ENCODE measurements at places on chromosomes 1 and 21.
A peak's percentile ranks its signal among the peaks of the same experiment; 100 is the strongest.

GRCh38 chr1:62962901-62963776 is 179.2 kb downstream of the ATG4C start:
- no peak for DNase-seq

DNA sequence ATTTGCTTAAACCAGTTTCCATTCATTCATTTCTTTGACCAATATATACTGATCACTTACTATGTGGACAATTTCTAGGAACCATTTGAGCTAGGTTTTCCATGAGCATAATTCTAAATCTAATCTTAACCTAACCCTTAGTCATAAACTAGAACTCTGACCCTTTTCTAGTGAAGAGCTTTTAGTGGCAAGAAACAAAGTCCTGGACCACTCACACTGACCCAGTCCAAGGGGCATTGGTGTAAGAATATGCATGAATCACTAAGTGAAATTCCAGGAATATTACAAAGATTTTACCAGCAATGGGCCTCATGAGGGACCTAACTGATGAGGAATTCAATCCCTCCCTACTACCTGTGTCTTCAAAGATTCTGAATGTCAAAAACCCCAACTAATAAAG is 40.6 kb upstream of the SLC2A1 start:
- no peak for DNase-seq

- DNase-seq, result no peak
Measured at GRCh38 chr1:48693674-48694320, 82.9 kb downstream of the BEND5 start.

DNA sequence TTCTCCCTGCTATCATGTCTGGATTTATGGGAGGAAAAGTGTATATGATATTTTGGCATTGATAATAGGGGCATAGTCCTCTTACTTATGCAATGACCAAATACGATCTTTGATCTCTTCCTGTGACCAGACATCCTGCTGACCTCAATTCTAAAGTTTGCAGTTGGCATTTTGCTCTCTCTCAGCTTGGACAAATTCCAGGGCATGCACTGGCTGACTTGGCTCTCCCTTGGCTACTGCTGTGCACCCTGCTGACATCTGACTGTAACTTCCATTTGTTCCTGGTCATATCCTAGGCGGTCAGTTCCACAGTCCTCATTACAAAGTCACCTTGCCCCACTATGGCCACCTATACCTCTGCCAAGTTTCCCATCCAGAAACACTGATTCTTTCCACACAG is 380.7 kb upstream of the NR5A2 start:
- peak; percentile 24 for DNase-seq

- DNase-seq, result no peak
Measured at GRCh38 chr1:15940110-15941043, 35.5 kb downstream of the ZBTB17 start.

GRCh38 chr1:84780000-84780716 is 89.9 kb upstream of the SSX2IP start:
- DNase-seq, result no peak

GRCh38 chr1:174996476-174996875 is 3.3 kb upstream of the CACYBP start:
- DNase-seq, result no peak

DNA sequence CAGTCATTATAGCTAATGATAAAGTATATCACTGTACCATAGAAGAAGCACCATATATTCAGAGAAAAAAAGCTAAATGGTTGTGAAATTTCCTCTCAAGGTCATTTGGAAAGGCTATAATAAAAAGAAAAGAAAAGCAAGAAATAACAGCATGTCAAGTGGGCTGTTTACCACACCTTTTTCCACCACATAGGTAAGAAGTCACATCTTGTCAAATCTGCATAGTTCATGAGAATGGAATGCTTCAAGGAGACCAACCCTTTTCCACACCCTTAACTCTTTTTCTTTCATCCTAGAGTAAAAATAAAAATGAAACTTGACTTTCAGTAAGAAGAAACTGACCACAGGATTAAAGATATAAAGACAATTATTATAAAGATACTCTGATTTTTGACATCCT is 91.2 kb downstream of the ATP6V1G3 start:
- no peak for DNase-seq

GRCh38 chr1:31058012-31058411 is 7.5 kb downstream of the PUM1 start:
- DNase-seq, result no peak

GRCh38 chr1:59509341-59509875 is 212.5 kb downstream of the FGGY start:
- no peak for DNase-seq

- DNase-seq, result peak; percentile 32
Measured at GRCh38 chr1:65148548-65149350, 746 bp downstream of the AK4 start.

- no peak for DNase-seq
Measured at GRCh38 chr1:33137800-33138199, 44.0 kb downstream of the TRIM62 start.

DNA sequence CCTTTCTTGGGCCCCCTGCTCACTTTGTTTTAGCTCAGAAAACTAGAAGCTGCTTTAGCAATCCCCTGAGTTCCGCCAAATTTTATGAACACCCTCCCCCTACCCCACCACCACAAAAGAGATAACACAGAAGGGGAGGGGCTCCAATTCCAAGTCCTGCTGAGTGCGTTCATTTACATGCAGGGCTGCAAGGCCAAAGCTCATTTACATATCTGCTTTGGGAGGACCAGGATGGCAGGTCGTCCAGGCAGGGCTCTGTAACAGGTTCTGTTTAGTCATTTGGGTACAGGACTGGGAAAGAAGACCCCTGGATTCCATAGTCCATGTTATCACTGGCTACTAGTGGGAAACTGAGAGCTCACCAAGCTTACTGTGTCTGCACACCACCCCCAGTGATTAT is 35.9 kb upstream of the KIF21B start:
- DNase-seq, result no peak

DNA sequence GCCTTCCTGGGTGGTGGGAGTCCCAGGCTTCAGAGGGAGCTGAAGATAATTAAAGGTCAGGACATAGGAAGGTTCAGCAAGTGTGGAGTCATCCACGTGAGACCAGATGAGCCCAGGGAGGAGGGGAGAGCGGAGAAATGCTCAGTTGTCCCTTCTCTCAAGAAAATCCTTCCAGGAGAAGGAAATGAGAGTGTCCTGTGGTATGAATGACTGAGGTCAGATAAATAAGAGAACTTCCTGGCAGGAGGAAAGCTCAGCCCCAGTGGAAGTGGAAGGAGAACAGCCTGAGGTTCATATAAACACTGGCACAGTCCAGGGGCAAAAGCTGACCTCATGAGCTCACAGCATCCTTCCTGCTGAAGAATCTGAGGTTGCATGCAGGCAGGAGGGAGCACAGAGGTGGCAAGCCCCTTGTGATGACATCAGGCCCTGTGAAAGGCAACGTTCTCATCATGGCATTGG is 97.6 kb downstream of the NAV1 start:
- no peak for DNase-seq

- no peak for DNase-seq
Measured at GRCh38 chr21:45491056-45491455, 51.2 kb downstream of the SLC19A1 start.

- DNase-seq, result no peak
Measured at GRCh38 chr21:28464988-28465387, 527.7 kb downstream of the LTN1 start.

DNA sequence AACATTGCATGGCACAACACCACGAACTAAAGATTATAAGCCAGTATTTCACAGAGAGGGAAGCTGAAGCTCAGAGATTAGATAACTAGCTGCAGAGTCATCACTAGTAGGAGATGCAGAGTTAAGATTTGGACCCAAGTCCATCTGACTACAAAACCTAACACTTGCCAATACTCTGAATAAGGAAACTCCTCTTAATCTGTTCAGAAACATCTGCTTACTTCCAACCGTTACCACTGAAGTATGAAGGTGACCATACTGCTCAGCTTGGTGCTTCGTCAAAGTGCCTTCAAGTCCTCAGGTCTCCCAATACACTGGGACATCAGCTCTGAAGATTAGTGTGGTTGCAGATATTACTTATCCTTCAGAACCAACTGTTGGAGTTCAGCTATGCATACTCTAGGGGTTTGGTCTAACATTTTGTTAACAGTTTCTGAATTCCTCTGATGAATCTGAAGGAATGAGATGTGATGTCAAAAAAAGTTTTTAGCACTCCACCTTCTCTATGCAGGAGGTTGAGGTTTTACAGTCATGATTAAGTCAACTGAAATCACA is 179.6 kb downstream of the TPR start:
- no peak for DNase-seq

DNA sequence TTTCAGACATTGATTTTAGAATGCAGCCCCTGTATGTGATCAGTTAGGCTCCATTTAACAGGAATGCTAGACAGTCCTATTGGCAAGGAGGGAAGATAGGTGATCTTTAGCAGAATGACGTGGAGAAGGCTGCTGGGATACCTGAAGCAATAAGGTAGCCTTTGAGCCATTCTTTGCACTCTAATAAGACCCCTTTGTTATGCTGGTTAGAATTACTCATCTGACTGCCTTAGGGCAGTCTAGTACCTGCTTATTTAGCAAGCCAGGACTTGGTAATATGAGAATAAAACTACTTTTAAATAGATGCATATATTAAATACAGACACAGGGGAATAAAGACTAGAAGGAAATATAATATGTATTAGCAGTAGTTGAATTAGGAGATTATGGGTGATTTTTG is 29.1 kb downstream of the NGF start:
- DNase-seq, result no peak

GRCh38 chr1:246497331-246497915 is 9.7 kb downstream of the SMYD3 start:
- peak; percentile 80 for DNase-seq

GRCh38 chr1:209670441-209671082 is 4.7 kb upstream of the G0S2 start:
- DNase-seq, result no peak

GRCh38 chr1:248094884-248095283 is at the start of gene OR2L13:
TSS of gene OR2L13 (plus strand) at chr1:248095184. CDS start at chr1:248099376, 4,192 bp downstream.
- DNase-seq, result no peak

- peak; percentile 52 for DNase-seq
Measured at GRCh38 chr1:203116091-203116820, 11.3 kb upstream of the ADORA1 start.

GRCh38 chr1:226790545-226791181 is 51.6 kb upstream of the ITPKB start:
- DNase-seq, result no peak

DNA sequence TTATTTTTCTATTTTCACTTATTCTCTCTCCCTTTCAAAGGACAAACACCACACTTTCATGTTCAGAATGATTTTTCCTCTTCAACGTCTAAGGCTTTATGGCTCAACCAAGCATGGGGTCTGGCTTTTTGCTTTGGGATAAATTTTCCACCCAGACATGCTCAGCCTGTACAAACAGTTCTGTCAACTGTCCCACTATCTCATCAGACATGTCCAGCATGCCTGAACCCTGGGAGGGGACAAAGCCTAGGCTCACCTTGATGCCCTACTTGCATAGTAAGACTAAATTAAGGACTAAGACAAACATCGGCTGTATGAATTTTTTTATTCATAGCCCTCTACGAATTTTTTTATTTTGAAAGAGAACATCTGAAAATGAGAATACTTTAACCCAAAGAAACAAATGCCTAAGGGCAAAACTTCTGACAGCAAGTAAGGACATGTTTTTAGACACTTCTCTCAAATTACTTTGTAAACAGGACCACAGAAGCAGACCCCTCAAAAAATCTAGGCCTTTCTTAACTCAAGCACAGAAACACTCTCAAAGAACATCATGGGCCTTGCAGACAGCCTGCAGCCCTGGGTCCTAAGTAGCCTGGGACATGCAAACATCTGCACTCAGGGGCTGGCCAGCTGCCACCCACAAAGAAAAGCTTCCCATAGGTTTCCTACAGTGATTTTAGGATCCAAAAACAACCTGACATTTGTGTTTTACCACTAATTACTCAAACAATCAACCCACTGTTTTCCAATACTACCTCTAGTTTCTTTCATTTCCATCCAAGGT is 72.3 kb upstream of the PALMD start:
- no peak for DNase-seq

DNA sequence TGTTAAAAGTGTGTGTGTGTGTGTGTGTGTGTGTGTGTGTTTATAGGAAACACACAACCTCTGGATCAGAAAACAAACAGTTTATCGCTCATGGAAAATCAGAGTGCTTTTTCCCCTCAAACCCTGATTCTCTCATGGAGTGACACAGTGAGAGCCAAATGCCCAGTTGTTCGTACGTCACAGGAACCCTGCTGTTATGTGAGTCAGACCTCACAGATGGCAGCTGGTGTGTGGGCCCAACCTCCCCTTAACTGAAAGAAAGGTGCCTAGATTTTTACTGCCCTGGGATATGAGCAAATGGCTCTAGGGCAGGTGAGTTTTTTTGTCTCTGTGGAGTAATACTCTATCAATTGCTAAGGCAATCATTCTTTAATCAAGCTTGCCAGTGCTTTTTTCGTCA is 1788.1 kb downstream of the BRINP3 start:
- DNase-seq, result no peak

DNA sequence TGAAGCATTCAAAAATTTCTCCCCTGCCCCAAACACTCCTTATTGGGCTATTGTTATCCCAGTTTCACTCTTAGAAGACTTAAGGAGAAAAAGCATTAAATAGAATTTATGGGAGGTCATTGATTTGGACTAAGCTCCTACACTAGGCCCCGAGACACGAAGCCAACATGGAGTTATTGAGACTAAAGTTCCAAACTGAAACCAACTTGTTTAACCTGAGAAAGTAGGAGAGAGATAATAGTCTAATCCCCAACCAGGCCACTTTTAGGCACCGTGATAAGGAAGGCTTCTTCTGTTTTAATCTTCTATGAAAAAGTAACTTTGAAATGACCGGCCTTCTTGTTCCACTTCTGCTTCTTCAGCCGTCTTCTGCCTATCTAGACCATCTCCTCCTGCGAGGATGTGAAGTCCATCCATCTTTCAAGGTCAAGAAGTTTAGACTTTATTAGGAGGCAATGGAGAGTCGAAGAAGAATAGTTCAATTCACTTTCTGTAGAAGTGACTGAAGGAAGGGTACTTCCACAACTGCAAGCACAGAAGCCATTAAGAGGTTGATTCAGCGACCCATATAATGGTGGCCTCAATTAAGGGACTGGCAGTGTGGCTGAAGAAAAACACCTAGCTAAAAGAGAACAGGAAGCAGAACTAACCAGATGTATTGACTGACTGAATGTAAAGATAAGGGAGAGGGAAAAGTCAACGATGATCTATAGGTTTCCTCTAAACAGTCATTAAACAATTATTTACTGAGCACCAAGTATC is 428.8 kb downstream of the SMYD3 start:
- DNase-seq, result no peak

- no peak for DNase-seq
Measured at GRCh38 chr1:228836427-228836826, 101.1 kb downstream of the RHOU start.

GRCh38 chr21:44414291-44415072 is 40.8 kb upstream of the LRRC3 start:
- no peak for DNase-seq

DNA sequence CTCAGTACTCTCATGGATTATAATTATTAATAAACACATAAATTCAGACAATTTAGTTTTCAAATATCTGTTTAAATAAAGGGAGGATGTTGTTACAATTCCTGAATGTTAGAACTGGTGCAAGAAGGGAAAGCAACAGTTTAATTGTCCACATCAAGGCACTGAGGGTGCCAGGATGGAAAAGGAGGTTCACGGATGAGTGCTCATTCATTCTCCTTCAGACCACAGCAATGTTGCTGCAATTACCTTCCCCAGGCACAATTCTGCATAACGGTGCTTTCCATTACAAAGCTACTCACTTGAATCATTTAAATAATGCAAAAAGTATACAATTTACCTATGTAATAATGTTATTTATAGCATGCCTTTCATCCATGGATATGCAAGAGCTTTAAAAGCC is 52.3 kb upstream of the COG2 start:
- no peak for DNase-seq
